ENCODE measurements at places on chromosomes 6 and 20.

GRCh38 chr6:20332441-20333006, 69.2 kb upstream of the E2F3 start:
- DNase-seq, result no peak

DNA sequence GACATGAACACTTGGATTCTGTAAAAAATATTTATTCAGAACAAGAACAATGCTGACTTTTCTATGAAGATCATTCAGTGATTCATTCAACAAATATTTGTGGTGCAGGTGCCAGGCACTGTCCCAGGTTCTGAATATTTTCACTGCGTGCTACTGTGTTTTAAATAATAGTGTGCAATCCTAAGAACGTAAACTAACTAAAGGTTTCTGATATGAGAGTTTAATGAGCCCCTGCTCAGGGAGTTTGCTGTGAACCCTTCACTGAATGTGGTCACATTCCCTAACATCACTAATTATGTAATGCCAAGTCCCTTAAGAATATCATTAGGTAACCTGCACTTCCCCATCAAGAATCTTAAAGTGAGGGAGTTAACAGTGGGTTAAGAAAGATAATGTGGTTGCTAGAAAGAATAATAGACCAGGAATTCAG, 1.7 kb upstream of the TMEM170B start:
- DNase-seq, result no peak

DNA sequence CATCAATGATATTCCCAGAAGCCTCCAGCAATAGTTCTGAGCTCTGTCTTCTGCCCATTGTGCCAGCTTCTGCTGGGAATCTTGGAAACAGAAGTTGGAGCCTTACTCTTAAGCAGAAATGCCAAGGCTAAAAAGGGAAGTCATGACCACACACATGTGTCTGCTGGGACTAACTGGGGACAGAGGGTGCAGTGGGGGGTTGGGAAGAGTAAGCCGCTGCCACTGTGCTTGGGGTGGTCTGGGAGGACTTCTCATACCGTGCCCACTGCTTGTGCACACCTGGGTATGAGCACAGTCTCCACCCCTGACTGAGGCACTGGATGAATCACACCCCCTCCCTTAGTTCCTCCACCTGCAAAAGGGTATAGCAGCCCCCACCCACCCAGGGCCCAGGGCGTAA, 90.7 kb downstream of the CDC5L start:
- no peak for DNase-seq

GRCh38 chr6:25042036-25042521, 106.3 kb upstream of the RIPOR2 start:
- DNase-seq, result no peak

DNA sequence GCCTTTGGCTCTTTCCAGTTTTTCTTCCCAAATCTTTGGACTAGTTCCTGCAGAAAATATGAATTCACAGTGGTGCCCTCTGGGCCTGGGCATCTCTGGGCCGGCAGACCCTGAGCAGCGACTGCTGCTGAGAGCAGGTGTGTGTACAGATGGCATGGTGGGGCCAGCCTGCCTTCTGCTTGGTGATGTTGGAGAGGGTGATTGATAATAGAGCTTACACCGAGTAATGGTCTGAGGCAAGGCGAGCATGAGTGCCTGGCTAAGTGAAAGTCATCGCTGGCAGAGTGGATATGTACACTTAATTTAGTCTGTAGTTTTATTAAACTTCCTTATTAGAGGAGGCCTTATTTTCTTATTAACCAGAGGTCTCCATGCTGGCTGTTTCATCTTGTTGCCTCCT, 156.9 kb downstream of the CDKAL1 start:
- no peak for DNase-seq

- no peak for DNase-seq
Measured at GRCh38 chr6:13166916-13167315, 161.4 kb downstream of the TBC1D7 start.

GRCh38 chr6:55014321-55015088, 159.8 kb upstream of the HCRTR2 start:
- no peak for DNase-seq

- no peak for DNase-seq
Measured at GRCh38 chr20:51935003-51935358, 132.7 kb upstream of the SALL4 start.

- no peak for DNase-seq
Measured at GRCh38 chr6:119821380-119821779, 471.8 kb upstream of the MAN1A1 start.

GRCh38 chr6:54541541-54541940, 233.3 kb downstream of the TINAG start:
- DNase-seq, result no peak

- no peak for DNase-seq
Measured at GRCh38 chr6:11824986-11825385, 46.4 kb upstream of the ADTRP start.

- peak; percentile 30 for DNase-seq
Measured at GRCh38 chr6:91781946-91782345, 1195.1 kb upstream of the MAP3K7 start.

GRCh38 chr6:150191809-150192208, 49.0 kb downstream of the PPP1R14C start:
- no peak for DNase-seq

- no peak for DNase-seq
Measured at GRCh38 chr6:19851241-19852089, 14.3 kb downstream of the ID4 start.

DNA sequence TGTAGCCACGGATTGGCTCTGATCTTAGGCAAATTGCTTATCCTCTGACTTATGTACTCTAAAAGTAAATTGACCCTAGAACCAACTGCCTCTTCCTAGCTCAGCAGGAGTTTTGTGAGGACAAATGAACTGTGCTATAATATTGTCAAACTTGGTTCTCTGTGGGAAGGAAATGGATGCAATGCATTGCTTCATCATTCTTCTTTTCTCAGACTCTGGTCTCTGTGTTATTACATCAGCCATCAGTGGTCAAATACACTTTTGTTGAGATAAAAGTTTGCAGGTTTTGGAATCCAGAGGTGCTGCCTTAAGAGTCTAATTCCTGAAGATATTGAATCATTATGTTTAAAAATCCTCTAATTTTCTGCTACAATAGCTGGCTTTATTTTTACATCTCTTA, 64.9 kb downstream of the SLC24A3 start:
- DNase-seq, result no peak

DNA sequence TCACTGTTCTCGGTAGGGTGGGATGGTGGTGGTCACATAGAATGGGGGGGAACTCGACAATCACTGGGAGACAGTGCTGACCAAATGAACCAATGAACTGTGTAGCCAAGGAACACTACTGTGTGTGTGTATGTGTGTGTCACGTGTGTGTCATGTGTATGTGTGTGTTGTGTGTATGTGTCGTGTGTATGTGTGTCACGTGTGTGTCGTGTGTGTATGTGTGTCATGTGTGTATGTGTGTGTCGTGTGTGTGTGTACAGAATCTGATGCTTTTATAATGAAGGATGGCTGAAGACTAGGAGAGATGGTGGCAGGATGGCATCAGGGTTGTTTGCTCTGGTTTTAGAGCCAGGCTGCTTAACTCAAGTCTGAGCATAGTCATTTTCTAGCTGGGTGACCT, 99.1 kb upstream of the DUSP22 start:
- DNase-seq, result no peak

DNA sequence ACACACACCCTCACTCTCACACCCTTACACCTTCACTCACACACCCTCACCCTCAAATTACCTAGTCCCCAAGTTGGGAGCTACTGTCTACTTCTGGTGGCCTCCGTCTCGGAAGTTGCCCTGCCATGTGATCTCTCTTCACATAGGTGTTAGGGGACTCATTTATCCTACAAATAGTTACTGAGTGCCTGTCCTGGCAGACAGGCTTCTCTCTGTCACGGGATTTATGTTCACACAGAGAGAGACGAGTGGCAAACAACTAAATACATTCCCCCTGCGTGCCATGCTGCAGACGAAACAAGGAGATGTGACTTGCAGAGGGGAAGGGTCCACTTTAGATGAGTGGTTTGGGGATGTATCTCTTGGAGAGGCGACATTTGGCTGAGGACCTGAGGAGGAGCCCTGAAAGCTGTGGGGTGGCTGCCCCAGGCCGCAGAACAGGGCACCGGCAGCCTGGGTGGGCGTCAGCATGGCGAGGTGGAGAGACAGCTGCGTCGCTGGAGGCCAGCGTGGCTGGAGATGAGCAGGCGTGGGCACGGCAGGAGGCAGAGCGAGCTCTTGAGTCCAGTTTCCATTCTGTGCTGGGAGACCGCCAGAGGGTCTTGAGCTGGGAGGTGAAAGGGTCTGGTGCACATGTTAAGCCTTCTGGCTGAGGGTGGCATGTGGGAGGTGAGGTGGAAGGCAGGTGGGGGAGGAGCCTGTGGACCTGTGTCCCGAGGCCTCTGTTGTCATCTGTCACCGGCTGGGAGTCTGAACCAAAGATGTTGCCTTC, 17.2 kb downstream of the DYNLT1 start:
- DNase-seq, result no peak

DNA sequence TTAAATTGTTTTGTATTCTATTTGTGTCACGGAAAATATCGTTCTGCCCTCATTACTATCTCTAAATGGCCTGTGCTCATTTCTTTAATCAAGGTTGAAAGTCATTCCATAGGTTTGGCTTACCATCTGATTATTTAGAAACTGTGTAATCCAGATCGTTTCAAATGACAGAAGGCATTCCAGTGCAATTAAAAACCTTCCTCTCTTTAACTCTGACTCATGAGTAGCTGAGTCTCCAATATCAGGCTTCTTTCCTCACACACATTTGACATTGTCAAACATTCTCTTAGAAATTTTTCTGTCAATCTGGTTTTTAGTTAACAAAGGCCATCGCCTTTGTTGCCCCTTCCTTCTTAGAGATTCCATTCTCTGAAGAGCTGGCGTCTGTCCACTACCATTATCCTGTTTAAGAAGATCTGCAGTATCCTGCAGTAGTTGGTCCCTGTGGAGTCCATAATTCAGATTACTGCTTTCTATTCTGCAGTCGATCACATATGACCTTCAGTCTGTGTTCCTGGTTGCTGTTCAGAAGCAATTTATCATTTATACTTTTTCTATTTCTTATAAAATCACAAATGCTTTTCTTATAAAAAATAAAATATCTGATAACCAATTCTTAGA, 3.9 kb upstream of the TRDN start:
- no peak for DNase-seq

DNA sequence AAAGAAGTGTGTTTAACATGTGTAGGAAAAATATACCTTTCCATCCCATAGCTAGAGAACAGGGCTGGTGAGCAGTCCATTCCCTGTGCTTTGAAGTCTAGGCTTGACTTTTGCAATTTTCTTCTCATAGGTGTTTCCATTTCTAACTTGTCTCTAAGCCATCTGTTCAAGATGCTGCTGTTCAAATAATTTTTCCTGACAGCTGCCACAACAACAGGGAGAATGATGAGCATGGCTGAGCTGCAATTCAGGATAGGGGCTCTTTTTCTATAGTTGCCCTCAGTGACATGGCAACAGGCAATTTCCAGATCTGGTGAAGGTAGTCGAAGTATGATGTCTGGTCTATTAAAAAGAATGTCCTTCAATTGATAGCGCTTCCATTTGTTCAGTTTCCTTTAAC, 103.0 kb upstream of the HS3ST5 start:
- DNase-seq, result no peak

- no peak for DNase-seq
Measured at GRCh38 chr20:33621717-33622400, 40.3 kb upstream of the C20orf144 start.

DNA sequence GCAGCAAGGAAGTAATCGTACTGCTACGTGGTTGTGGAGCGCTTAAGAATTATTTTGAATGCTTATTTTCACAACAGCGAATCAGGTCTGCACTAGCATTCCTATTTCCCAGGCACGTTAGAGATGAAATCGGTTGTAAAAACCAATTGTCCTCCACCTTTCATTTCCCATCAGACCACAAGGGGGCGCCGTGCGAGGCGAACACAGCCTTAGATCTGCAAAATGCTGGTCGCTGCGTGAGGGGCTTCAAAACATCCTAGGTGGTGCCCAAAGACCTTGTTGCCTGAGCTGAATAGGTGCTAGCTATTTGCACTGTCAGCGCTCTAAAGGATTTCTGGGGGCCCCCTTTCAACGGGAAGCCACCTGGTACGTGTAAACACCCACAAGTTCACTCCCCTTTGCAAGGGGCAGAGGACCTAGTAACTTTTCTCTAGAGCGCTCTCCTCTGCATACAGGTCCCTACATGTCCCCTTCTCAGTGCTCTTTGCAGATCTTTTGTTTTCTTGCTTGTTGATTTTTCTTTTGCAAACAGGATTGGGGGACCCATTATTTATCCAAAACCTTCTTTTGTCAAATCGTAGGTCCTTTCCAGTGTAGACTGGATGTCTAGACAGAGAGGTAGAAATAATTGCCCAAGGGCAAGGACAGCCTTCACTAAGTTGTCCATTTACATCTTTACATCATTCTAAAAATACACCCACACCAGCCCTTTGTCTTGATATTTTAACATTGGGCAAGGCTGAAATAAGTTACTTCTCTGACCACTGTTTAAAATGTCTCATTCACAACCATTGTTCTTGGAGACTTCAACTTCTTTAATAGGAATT, 59.8 kb downstream of the NEDD9 start:
- peak; percentile 64 for DNase-seq

All from tibial nerve (tissue), 4 donors.